ENCODE measurements at places on chromosomes 12 and 14.

GRCh38 chr14:32121948-32122347 is 44.8 kb downstream of the ARHGAP5 start:
- no peak for DNase-seq

GRCh38 chr14:44180975-44181374 is 326.1 kb downstream of the FSCB start:
- no peak for DNase-seq

DNA sequence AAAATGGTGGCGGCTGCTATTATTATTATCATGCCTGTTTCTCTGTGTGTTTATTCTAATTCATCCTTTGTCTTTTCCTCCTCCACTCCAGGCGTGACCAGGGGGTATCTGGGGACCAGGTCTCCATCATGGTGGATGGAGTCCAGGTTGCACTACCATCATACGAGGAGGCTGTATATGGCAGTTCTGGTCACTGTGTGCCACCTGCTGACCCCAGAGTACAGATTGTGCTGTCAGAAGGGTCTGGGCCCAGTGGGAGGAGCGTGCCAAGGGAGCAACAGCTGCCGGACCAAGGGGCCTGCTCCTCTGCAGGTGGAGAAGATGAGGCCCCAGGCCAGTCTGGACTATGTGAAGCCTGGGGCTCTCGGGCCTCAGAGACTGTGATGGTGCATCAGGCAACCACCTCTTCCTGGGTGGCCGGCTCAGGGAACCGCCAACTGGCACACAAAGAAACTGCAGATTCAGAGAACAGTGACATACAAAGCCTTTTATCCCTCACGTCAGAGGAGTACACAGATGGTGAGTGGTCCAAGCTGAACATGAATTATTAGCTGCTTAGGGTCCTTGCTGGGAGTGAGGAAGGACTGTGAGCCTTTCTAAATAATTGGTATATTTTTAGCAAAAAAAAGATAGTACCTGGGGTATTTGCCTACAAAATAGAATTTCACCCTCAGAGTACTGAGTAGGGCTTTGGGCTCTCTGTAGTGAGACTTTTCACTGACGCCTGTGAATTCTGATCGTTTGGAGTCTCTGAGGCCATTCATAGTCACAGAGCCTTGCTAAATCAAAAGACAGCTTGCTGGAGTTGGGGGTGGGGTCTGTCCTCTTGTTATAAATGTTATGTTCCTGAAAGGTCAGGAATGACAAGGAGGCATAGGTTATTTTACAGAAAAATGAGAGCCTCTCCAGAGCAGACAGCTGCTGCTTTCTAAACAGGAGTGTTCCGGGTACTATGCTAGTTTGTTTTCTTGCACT is 58.1 kb upstream of the SRSF5 start:
- DNase-seq = no peak

DNA sequence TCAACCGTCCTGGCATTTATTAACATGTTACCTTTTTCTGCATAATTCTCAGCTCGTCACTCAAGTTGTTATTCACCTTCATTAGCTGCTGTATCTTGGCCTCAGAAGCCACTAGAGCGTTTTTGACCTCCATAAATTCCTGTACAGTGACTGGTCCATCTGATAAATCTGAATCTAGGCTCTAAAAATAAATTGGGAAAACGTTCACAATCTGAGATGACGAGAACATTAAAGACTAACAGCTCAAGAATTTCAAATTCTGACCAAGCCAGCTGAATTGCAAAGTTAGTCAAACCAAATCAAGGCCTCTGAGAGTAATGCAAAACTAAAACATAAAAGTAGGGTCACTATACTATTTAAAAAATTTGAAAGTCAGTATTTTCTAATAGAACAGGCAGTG is 45.0 kb downstream of the GIT2 start:
- no peak for DNase-seq

- no peak for DNase-seq
Observed at GRCh38 chr14:101426466-101426865, 134.8 kb upstream of the DIO3 start.

DNA sequence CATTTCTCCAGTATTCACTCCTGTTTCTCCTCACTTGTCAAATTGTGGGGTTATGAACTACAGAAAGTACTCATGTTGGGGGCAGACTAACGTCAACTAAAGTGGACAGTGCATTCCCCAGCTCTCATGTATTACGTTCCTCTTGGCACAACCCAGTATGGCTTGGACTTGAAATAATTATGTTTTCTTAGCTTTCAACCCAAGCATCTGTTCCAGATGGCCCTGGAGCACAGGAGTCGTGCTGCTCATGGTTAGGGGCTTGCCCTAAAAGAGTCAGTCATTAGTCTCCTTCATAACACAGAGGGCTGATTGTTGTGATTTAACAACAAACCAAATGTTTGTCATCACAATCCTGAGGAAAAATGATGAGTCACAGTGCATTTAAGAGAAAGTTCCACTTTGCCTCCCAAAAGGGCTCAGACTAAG is 154.4 kb downstream of the RPAP3 start:
- DNase-seq = no peak

GRCh38 chr12:77995436-77996167 is 164.9 kb downstream of the NAV3 start:
- no peak for DNase-seq

- peak; percentile 58 for DNase-seq
Observed at GRCh38 chr14:59254146-59254910, 65.9 kb downstream of the DAAM1 start.

DNA sequence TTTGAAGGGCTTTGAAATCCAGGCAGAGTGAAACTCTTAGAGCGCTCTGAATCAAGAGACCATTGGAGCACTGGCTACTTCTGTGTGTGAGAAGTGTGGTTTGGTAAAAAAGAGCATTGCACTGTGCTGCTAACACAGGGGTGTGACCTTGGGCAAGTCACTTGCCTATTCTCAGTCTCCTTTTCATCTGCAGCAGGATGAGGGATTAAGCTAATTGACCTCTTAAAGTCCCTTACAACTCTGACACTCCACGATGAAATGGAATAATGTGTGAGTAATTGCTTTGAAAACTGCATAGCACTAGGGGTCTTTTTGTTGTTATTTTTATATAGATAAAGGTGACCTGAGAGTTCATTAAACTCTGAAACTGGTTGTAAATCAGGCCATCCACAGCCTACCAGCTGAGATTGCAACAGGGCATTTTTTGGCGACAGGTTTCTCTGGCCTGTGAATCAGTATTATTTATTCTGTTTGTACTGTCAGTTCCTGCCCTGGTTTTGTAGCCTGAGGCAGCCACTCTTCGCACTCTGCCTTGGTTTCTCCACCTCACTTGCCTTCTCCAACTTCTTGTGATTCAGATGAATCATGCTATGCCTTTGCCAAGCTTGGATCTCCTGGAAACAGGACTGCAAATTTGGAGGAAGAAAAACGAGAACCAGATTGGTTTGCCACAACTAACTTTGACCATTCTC is 159.9 kb upstream of the PARP11 start:
- DNase-seq = no peak

- DNase-seq = no peak
Observed at GRCh38 chr14:20365928-20366327, 22.5 kb downstream of the PARP2 start.

DNA sequence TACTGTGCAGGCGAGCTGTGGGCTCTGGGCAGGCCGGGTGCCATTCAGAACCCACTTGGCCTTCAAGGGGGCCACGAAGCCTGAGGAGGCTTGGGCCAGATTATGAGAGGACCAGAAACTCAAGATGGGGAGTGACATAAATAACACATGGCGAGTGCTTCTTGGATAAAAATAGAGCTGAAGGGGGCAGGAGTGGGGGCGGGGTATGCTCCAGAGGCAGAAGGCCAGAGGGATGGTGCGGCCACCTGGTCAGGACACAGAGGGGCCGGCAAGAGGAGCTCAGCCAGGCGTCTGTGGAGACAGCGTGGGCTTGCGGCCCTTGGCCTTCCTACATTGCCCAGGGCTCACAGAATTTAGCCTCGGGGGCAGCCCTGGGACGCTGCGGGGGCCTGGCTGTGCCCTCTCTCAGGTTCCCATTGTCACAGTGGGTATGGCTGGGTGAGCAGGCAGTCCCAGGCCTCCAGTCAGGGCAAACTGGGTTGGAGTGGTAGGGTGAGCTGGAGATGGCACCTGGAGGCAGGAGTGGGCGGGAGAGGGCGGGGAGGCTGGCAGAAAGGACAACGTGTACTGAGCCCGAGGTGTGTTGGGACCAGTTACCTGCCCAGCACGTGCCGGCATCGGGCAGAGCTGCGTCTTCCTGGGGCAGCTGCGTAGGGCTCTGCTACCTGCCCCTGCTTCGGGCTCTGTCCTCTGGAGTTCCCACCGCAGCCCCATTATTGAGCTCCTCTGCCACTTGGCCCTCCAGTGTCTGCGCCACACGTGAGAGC is 7.4 kb upstream of the SLC25A29 start:
- no peak for DNase-seq

DNA sequence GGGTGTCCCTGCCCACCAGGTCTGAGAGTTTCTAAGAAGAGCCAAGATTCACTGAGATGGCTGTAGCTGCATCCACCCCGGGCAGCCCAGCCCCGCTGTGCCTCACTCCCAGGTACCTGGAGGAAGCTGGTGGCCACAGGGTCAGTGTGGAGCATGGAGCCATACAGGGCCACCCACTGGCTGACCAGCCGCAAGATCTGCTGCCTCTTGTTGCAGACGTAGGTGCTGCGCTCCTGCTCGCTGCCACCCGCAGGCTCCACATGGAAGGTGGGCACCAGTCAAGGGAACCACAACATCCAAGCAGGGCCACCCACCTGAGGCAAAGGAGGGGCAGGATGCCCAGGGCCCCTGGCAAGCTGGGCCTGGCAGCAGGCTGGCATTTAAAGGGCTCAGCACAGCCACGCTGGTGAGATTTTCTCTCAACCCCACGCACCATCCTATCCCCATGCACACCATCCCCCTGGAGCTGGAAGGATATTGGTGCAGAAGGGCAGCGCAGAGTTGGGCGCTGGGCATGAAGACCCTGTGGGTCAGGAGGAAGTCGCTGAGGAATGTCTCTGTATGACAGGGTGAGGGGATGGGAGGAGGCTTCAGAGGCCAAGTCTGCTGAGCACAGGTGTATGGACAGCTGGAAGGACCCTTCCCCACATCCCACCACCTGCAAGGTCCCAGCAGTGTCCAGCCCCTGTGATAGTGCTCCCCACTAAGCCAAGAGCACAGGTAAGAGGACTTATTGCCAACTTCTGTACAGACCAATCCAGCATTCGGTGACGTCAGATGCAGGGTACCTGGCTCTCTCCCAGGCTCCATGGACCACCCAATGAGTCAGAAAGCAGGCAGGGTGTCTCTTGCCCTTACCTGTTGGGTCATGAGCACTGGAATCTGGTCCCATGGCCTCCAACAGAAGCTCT is 10.8 kb downstream of the RAPGEF3 start:
- DNase-seq = no peak

GRCh38 chr12:54641554-54641953 is 6.6 kb downstream of the DCD start:
- no peak for DNase-seq

GRCh38 chr12:83630526-83630925 is 943.8 kb downstream of the TMTC2 start:
- DNase-seq = no peak

DNA sequence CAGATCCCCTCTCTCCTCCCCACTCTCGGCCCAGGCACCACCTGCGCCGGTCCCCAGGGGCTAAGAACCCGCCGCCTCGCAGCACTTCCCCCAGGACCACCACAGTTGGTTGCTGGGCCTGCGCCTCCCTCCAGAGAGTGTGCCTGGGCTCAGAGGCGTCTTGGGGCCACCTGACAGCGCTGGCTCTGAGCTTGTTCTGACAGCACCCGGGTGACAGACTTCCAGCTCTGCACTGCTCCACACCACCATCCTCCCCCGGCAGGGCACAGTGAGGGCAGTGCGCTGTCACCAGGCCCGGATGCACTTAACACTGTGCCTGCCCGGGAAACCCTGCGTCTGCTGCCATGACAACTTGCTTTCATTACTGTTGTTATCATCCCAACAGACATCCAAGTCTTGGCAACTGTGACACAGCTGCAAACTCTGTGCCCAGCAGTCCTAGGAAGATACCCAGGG is 6.6 kb downstream of the BRF1 start:
- DNase-seq = no peak

DNA sequence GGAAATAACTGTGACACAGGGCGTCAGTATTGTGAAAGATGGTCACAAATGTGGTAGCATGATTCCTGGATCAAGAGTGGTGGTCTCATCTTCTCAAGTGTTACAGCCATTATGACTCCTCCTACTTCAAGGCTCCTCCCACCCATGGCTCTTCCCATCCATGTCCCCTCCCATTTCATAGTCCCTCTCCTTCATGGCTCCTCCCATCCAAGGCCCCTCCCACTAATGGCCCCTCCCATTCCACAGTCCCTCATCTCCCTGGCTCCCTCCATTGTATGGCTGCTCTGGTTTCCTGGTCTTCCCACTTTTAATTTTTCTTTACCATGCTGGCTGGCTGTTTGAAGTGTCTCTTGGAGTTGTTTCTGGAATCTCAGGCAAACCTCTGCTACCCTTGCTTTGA is 1375.2 kb upstream of the TMEM132C start:
- DNase-seq = no peak

DNA sequence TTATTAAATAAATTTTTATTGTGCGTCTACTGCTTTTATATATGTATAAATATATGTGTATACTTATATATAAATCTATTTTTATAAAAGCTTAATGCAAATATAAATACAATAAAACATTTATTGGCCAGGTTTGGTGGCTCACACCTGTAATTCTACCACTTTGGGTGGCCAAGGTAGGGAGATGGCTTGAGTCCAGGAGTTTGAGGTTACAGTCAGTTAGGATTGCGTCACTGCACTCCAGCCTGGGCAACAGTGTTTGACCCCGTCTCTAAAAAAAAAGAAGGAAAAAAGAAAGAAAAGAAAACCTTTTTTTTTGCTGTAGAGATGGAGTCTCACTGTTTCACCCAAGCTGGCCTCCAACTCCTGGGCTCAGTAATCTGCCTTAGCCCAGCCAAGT is 20.9 kb downstream of the ACTR6 start:
- no peak for DNase-seq

- DNase-seq = no peak
Observed at GRCh38 chr14:105349992-105350391, 35.4 kb downstream of the PACS2 start.

GRCh38 chr12:116502141-116502725 is 56.9 kb upstream of the MAP1LC3B2 start:
- DNase-seq = no peak

GRCh38 chr12:11755302-11755930 is 105.9 kb downstream of the ETV6 start:
- DNase-seq = no peak

DNA sequence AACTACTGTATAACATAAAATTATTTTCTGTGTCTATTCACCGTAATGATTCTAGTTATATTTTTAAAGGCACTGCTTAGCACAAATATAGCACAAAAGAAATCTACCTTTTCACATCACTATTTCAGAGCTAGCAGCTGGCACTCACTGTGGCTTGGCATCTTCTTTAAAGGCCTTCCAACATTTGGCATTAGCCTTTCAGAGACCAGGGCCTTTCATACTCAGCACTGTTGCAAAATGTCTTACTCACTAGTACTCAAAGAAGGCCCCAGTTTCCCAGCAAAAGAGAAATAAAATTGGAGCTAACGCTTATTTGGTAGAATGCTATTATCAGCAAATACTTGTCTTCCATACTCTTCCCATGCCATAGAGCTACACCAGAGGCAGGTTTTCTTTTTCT is 238.4 kb downstream of the MED13L start:
- peak; percentile 47 for DNase-seq

GRCh38 chr12:92030618-92031017 is 115.0 kb downstream of the BTG1 start:
- DNase-seq = no peak
